Stimulated activated CD4-positive, alpha-beta T cell treated with anti-CD3 and anti-CD28 coated beads, Interleukin-15, amount 100 ng/mL, for 48 hours (primary cell): ENCODE measurements at places on chromosomes 16 and 17.
A peak's percentile ranks its signal among the peaks of the same experiment; 100 is the strongest.

- DNase-seq, result no peak
Measured at GRCh38 chr16:8751481-8752311, 45.7 kb downstream of the TMEM186 start.

- DNase-seq, result no peak
Measured at GRCh38 chr16:87306516-87306915, 10.7 kb downstream of the C16orf95 start.

- DNase-seq, result no peak
Measured at GRCh38 chr17:74183411-74183810, 20.1 kb upstream of the RPL38 start.

- no peak for DNase-seq
Measured at GRCh38 chr17:82670661-82671450, 22.6 kb upstream of the WDR45B start.

DNA sequence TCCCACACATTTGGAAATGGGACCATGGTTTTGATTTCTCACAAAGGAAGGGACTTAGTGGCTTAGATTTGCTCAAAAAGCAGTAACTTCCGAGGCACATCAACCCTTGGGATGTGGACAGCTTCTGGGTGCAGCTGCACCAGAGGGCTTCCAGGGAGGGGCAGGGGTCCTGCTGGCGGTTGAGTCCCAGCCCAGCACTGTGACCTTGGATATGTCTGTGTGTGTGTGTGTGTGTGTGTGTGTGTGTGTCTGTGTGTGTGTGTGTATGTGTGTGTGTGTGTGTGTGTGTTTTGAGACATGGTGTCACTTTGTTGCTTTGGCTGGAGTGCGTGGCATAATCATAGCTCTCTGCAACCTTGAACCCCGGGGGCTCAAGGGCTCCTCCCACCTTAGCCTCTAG, 130.8 kb downstream of the CLEC16A start:
- no peak for DNase-seq

GRCh38 chr17:413706-414380, 61.2 kb upstream of the RPH3AL start:
- no peak for DNase-seq

DNA sequence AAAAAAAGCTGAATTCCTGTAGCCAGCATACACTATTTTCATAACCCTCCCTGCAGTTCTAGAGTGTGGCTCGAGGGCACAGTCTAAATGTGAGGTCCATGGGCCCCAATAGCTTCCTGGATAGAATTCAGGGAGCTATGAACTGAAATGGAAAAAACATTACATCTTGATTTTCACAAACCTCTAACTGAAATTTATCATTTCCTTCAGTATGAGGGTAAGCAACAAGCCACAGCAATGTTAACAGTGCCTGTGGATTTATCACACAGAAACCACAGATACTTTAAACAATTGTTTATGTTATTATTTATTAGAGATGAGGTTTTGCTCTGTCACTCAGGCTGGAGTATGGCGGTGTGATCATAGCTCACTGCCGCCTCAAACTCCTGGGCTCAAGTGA, 18.2 kb downstream of the TMEM92 start:
- DNase-seq, result no peak

DNA sequence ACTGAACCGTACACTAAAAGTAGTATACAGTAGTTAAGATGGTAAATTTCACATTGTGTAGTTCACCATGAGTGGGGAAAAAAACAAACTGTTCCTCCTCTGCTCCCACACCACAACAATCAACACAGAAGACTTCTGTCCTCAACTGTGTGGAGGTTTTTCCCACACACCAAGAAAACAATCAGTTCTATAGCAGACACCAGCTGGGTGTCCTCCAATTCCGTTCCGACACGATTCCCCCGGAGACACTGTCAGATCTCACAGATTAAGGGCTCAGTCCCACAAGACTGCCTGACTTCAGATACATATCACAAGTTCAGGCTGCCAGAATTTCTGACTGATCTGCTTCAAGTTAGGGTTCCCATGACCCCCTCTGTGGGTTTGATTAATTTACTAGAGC, 31.8 kb downstream of the BBS2 start:
- DNase-seq, result no peak

GRCh38 chr17:59254742-59255141, 34.4 kb downstream of the GDPD1 start:
- DNase-seq, result no peak

- no peak for DNase-seq
Measured at GRCh38 chr17:226108-227077, 44.9 kb upstream of the DOC2B start.

GRCh38 chr16:28298511-28298878, 6.2 kb downstream of the SBK1 start:
- DNase-seq, result no peak

DNA sequence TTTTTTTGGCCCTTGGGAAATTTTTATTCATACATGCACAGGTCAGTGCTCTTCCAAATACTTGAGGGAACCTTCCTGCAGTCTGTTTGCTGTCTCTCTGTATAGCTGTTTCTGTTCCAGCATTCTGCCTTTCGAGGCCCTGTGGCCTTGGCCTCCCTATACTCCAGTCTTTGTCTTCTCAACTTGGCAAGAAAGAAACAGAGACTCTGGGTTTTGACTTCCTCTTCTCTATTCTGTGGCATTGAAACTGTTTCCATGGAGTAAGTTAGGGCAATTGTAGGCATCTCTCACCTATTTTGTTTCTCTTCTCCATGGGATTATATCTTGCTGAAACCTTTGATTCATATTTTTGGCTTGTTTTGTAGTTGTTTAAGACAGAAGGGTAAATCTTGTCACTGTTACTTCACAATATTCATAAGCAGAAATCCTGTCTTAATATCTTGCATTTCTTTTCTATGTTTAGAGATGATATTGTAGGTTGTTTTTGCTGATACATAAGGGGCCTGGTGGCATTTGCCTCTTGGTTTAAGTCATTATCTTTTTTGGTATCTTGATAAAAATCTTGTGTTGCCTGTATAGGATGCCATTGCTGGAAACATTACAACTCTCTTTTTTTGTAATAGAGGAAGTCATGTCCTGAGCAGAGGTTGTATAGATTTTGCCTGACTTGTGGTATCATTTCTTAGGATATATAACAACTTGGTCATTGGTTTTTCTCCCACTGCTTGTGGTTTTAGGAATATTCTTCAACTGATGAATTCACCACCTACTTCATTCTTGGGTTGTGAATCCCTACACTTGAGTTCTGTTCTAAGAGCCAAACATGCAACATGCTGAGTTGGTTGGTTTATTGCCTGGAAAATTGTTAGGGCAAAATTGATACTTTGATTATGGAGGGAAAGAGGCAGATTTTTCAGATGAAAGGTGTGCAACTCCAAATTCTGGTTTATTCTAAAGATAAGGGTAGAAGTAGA, 168.6 kb downstream of the FTO start:
- no peak for DNase-seq

DNA sequence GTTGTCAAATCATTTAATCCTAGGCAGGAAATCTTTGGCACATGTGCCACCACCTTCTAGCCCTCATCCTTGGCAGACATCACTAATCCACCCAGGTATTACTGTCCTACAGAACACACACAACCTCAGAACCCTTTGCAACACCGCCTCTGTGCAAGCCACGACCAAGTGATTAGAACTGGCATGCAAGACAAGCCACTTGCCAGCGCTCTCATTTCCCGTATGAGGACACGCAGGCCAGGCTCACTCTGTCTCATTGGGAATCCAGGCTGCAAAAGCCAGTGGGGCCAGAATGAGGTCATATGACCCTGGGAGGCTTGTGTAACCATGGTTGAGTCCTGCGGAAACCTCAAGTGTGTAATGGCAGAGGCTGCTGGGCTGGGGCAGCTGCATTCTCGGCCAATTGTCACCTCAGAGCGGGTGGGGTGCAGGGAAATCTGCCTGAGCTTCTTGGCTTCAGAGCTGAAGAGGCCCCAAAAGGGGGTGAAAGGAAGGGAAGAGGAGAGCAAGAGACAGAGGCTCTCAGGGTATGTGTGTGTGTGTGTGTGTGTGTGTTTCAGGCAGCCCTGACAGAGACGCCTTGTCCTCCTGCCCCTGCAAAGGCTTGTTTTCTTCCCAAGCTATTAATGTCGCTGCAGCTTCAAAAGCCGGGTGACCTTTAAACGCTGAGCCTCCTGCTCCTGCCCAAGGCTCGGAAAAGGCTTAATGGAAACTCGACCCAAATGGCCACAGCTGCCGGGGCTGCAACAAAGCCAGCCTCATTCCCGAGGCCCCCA, 43.2 kb upstream of the MRPS23 start:
- DNase-seq, result no peak

DNA sequence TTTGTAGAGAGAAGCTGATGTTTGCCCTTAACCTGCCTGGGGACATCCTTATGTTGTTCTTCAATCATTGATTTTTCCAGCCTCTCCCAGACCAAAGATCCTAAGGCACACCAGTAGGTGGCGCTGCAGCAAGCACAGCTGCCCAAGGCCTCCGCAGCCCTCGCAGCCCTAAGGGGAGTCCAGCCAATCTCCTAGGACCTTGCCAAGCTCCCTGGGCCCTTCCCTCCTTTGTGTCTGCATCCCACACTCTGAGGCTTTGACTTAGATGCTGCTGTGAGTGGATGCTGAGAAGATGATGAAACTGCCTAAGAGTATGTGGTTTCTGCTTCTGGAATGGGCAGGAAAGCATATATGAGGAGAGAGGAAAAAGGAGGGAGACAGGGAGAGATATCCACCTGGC, 47.1 kb downstream of the SPACA3 start:
- no peak for DNase-seq

DNA sequence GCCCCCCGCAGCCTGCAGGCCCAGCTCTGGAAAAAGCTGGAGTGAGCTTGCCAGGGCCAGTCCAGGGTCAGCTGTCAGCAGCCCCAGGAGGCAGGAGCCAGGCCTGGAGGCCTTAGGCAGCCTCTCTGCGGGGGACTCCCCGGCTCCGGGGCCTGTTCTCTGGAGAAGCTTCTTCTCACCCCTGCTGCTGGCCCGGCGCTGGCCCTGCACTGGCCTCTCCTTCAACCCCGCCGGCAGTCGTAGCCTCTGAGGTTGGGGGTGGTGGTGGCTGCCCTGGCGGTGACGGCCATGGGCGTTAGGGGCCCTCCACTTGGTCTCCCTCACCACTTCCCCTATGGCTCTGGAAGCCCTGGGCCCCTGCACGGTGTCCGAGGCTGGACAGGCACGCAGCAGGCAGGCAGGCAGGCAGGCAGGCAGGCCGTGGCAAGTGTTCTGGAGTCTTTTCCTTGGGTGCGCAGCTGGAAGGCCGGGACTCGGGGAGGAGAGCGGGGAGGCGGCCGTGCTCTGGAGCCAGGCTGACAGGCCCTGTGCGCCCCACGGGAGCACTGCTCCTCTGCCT, 2.1 kb downstream of the FOXF1 start:
- DNase-seq, result no peak

- no peak for DNase-seq
Measured at GRCh38 chr17:78324391-78325075, 35.3 kb downstream of the SOCS3 start.

GRCh38 chr17:40362696-40363110, 1.8 kb downstream of the GJD3 start:
- DNase-seq, result peak; percentile 80

GRCh38 chr17:45029758-45030423, 21.5 kb downstream of the DCAKD start:
- DNase-seq, result no peak

DNA sequence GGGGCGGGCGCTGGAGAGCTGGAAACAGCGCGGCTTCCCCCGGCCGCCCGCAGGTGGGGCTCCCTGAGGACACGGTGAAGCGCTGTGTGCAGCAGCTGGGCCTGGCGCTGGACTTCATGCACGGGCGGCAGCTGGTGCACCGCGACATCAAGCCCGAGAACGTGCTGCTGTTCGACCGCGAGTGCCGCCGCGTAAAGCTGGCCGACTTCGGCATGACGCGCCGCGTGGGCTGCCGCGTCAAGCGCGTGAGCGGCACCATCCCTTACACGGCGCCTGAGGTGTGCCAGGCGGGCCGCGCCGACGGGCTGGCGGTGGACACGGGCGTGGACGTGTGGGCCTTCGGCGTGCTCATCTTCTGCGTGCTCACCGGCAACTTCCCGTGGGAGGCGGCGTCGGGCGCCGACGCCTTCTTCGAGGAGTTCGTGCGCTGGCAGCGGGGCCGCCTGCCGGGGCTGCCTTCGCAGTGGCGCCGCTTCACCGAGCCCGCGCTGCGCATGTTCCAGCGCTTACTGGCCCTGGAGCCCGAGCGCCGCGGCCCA, 27.8 kb downstream of the SBK1 start:
- DNase-seq, result no peak

GRCh38 chr16:29232811-29233704, 173.5 kb downstream of the NPIPB11 start:
- DNase-seq, result no peak

- no peak for DNase-seq
Measured at GRCh38 chr16:24635900-24636610, 93.4 kb upstream of the TNRC6A start.

DNA sequence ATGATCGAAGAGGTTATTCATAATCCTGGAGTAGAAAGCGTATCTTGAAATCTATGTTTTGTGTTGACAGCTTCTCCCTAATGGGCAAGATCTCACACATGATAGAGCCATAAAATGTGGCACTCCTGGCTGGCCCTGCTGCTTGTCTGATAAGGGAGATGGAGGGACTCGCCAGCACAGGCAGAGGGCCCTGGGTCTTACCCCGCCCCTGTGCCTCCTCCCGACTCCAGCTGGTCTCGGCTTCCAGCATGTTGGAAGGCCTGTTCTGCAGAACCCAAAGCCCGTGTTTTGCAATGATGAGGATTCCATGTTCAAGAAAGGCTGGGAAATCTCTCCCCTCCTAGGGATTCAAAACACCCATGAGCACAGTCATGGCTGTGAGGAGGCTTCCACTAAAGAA, 106.7 kb upstream of the SDK2 start:
- DNase-seq, result no peak

- no peak for DNase-seq
Measured at GRCh38 chr17:44333371-44333770, 8.7 kb upstream of the SLC25A39 start.

GRCh38 chr17:48270899-48271298, 159.1 kb downstream of the SKAP1 start:
- DNase-seq, result no peak

DNA sequence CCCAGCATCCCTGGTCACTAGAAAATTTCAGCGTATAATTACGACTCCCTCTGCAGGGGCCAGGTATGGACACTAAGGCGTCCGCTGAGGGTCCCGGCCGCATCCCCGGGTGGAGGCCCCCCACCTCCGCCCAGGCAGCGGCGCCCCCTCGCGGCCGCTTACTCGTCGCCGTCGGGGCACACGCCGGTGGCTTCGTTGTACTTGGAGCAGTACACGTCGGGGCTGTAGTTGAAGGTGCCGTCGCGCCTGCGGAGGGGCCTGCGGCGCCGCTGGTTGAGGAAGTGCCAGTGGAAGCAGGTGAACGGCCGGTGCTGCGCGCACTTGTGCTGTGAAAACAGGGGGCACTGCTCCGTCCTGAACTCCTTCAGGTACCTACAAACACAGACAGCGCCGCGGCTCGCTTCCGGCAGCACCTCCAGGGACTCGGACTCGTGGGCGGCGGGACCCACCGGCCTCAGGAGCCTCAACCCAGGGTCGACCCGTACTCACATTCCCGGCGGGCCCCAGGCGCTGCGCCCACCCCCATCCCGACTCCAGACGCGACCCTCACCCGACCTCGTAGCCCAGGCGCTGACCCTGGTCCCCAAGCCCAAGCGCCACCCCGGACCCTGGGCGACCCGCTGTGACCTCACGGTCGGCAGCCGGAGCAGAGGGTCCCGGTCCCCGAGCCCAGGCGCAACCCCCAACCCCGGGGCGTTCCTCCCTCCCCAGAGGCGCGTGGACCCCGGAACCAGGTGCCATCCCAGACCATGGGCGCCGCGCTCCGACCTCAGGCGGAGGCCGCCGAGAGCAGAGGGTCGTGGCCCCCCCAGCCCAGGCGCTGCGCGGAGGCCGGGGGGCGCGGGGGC, 596 bp downstream of the UNKL start:
- peak; percentile 63 for DNase-seq
